RPMI7951 (cell line): ENCODE measurements at places on chromosomes 3 and 15.

DNA sequence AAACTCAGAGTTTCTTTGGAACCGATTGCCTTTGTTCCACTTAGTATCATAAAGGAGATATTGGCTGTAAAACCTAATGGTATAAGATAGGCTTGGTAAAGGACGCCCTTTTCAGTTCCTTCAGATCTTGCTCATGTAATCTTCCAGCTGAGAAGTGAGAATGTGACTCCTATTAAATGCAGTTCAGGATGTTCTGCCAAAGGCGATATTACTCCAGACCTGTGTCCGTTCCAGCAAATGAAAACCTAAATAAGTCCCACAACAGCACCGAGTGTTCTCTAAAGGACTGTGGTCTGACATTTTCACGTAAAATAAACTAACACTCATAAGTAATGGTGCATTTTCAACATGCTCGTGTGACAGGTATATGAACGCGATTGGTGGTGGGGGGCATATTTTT is 276.2 kb downstream of the FEZF2 start:
- DNase-seq = no peak

- DNase-seq = peak; percentile 22
These were observed 72.2 kb downstream of the ATP8B4 start for GRCh38 chr15:50046867-50047266.

DNA sequence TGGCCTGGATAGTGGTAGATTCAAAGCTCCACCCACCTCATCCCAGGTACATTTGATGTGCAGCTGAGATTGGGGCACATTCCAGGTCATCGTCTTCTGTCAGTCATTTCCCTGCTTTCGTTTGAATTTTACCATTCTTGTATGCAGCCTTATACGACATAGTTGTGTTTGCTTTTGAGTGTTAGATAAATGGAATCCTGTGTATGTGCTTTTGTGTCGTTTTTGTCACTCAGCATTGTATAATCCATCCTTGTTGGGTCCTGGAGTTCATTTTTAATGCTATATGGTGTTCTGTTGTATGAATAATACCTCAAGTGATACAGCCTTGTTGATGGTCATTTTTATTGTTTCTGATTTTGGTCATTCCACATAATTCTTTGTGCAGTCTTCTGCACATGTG is 7.3 kb downstream of the RCCD1 start:
- DNase-seq = no peak

GRCh38 chr3:155995525-155996370 is 124.6 kb upstream of the KCNAB1 start:
- peak; percentile 56 for DNase-seq

- no peak for DNase-seq
These were observed 958.8 kb downstream of the IGSF11 start for GRCh38 chr3:118075873-118076272.

DNA sequence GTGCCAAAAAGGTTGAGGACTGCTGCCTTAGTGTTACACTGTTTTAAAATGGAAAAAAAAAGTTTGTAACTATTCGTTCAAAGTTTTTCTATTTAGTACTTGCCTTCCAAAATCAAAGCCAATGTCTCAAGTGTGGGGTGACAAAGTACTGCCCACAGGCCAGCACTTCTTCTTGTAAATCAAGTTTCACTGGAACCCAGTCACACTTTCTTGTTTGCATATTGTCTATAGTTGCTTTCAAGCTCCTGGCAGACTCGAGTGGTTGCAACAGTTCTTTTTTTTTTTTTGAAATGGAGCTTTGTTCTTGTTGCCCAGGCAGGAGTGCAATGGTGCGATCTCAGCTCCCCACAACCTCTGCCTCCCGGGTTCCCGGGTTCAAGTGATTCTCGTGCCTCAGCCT is 75.3 kb upstream of the RPL35A start:
- no peak for DNase-seq

- DNase-seq = peak; percentile 41
These were observed at the start of gene CLSTN2 for GRCh38 chr3:139935016-139935865. CLSTN2 (plus strand) TSS chr3:139935185.

GRCh38 chr3:51670053-51670822 is 814 bp upstream of the TEX264 start:
- no peak for DNase-seq

DNA sequence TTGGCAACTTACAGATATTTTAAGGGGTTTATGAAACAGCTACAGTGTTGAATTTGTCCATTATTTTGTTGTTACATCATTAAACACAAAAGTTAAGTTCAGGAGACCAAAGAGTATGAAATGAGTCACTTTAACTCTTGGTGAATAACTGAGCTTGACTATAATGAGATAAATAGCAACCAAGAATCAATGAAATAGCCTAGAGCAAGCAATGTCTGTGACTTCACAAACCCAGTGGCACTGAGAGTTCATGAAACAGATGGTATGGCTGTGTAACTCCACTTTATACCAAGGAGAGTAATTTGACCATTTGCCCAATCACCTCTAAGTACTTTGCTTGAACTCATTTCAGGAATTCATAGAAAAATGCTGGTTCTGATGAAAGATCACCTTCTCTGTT is 169.6 kb upstream of the GADL1 start:
- DNase-seq = peak; percentile 93

GRCh38 chr15:55284426-55284825 is 5.2 kb downstream of the RAB27A start:
- DNase-seq = no peak

DNA sequence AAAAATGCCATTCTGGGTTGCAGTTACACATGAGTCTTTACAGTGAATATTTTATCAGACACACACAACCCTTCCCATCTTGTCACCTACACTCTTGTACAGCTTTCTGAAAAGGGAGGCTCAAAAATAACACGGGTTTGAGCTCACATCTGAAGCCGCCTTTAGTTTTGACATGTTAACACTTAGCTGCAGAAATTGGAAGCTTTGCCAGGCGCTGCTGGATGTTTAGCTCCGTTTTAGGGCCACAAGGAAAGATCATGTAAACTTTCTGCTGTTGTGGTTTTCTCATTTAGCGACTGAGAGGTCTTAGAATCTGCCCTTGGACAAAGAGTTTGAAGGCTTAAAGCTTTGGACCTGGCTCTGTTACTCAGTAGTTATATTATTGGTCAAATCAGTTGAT is 120.1 kb downstream of the OXNAD1 start:
- DNase-seq = no peak

- DNase-seq = no peak
These were observed 926.6 kb downstream of the EPHA3 start for GRCh38 chr3:90034038-90034437.
